ENCODE measurements at places on chromosomes 1 and 21. TPM values are rescaled to one million over a fixed set of nuclear protein-coding genes. Genes with fewer than 3 reads are reported as not detected.

ZNF678 gene
- total RNA-seq: 15.2 TPM

RNU1-3 gene
- total RNA-seq: not detected

WNT4 gene
- 3.0 TPM for total RNA-seq

TINAGL1 gene
- total RNA-seq: 229 TPM

SRSF11 gene
- 169 TPM for total RNA-seq

NHLH2 gene
- total RNA-seq: not detected

L1TD1 gene
- 2.0 TPM for total RNA-seq

CFAP107 gene
- total RNA-seq: not detected

SH3D21 gene
- 143 TPM for total RNA-seq

CRYBG2 gene
- 20.8 TPM for total RNA-seq

MXRA8 gene
- total RNA-seq: 46.5 TPM

F3 gene
- 35.9 TPM for total RNA-seq

HAO2 gene
- total RNA-seq: not detected

RNF186 gene
- 10.5 TPM for total RNA-seq

SELP gene
- total RNA-seq: 1.8 TPM

SLC22A15 gene
- total RNA-seq: 2.5 TPM

ADAMTS1 gene
- 40.4 TPM for total RNA-seq

CCDC18 gene
- 1.5 TPM for total RNA-seq

CFAP141 gene
- total RNA-seq: not detected

ZYG11B gene
- 16.9 TPM for total RNA-seq

PRAMEF15 gene
- total RNA-seq: not detected

RHD gene
- total RNA-seq: not detected

SUSD4 gene
- total RNA-seq: 1.2 TPM

GSTM1 gene
- total RNA-seq: not detected

NOS1AP gene
- 11.4 TPM for total RNA-seq

KRTAP12-2 gene
- total RNA-seq: not detected

SLAMF9 gene
- total RNA-seq: not detected

AADACL4 gene
- not detected for total RNA-seq

ZFP69B gene
- total RNA-seq: not detected

FCRL2 gene
- total RNA-seq: not detected

KRTAP19-1 gene
- total RNA-seq: not detected

PKN2 gene
- total RNA-seq: 80.4 TPM

CHD1L gene
- total RNA-seq: 32.9 TPM

POLR3C gene
- total RNA-seq: 22.8 TPM

FHAD1 gene
- not detected for total RNA-seq

C1QTNF12 gene
- total RNA-seq: 11.9 TPM

BSND gene
- total RNA-seq: not detected

COL24A1 gene
- total RNA-seq: 1.1 TPM

MROH9 gene
- not detected for total RNA-seq
